ENCODE measurements at places on chromosomes 5 and 9.

- no peaks in the 10 kb centered on the region for H3K4me1 ChIP-seq
- no peak overlapping the region for H3K27ac ChIP-seq
- no peak for DNase-seq
- peaks cover 4% of the 10 kb centered on the region for H3K27me3 ChIP-seq
- no peaks in the 10 kb centered on the region for H3K36me3 ChIP-seq
These were observed 274.4 kb upstream of the CLINT1 start for GRCh38 chr5:158133369-158133768.

- no peak overlapping the region for H3K27ac ChIP-seq
- DNase-seq: no peak
- H3K4me1 ChIP-seq: peaks cover 11% of the 10 kb centered on the region
- H3K27me3 ChIP-seq: peaks cover 53% of the 10 kb centered on the region
- no peak overlapping the region for H3K4me3 ChIP-seq
- H3K36me3 ChIP-seq: peaks cover 2% of the 10 kb centered on the region
These were observed 1640.9 kb upstream of the C9orf72 start for GRCh38 chr9:29214154-29214689.

GRCh38 chr9:112665347-112665746, 52.6 kb downstream of the INIP start:
- DNase-seq: no peak
- H3K27me3 ChIP-seq: no peaks in the 10 kb centered on the region
- H3K4me1 ChIP-seq: no peaks in the 10 kb centered on the region
- no peak overlapping the region for H3K4me3 ChIP-seq

GRCh38 chr5:177373806-177374205, 10.4 kb upstream of the SLC34A1 start:
- peaks cover 44% of the 10 kb centered on the region for H3K4me1 ChIP-seq
- DNase-seq: no peak
- no peak overlapping the region for H3K4me3 ChIP-seq
- no peaks in the 10 kb centered on the region for H3K27me3 ChIP-seq

DNA sequence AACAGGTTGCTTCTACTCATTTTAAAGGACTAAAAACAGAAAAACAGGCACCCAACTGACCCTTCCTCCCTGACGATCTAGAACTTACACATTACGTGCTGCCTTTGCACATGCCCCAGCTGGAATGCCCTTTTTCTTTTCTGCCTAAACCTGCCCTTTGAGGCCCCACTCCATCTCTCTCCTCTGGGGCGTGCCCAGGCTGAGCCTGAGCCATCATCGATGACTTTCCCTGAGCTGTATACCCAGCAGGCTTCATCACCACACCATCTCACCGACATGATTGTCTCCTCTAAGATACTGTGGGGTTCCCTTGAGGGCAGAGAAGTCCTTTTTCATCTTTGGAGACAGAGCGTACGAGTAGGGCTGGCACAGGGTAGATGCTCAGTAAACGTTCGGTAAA, 24.1 kb upstream of the GABBR2 start:
- H3K4me3 ChIP-seq: no peak overlapping the region
- H3K4me1 ChIP-seq: peaks cover 3% of the 10 kb centered on the region
- no peak overlapping the region for H3K27ac ChIP-seq
- peaks cover 3% of the 10 kb centered on the region for H3K27me3 ChIP-seq
- H3K36me3 ChIP-seq: peaks cover 2% of the 10 kb centered on the region

GRCh38 chr5:95826949-95827891, 4.7 kb upstream of the GLRX start:
- H3K4me1 ChIP-seq: peaks cover 32% of the 10 kb centered on the region
- H3K27me3 ChIP-seq: no peaks in the 10 kb centered on the region
- no peak for DNase-seq
- no peaks in the 10 kb centered on the region for H3K36me3 ChIP-seq
- H3K4me3 ChIP-seq: no peak overlapping the region

- H3K4me1 ChIP-seq: no peaks in the 10 kb centered on the region
- H3K4me3 ChIP-seq: no peak overlapping the region
- no peak for DNase-seq
- H3K27ac ChIP-seq: no peak overlapping the region
These were observed 672.1 kb upstream of the RIOK2 start for GRCh38 chr5:97854871-97855762.

- H3K36me3 ChIP-seq: no peaks in the 10 kb centered on the region
- H3K4me3 ChIP-seq: no peak overlapping the region
- H3K27me3 ChIP-seq: no peaks in the 10 kb centered on the region
- H3K27ac ChIP-seq: no peak overlapping the region
- no peak for DNase-seq
These were observed 221.7 kb downstream of the ZNF608 start for GRCh38 chr5:124524552-124525232.

DNA sequence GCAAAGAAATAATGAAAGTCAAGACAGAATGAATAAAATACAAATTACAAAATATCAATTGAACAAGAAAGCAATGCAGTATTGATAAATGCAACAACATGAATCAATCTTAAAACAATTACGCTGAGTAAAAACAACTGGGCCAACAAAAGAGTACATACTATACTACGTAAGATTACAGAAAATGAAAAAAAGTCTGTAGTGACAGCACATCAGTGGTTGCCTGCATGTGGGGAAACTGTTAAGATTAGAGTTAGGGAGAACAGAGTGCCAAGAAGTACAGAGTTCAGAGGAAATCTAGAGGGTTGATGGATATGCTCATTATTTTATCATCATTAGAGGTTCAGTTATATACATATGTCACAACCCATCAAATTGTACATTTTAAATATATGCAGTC, 706.6 kb upstream of the ACO1 start:
- H3K27ac ChIP-seq: no peak overlapping the region
- DNase-seq: no peak

GRCh38 chr9:132241483-132241839, 79.6 kb downstream of the NTNG2 start:
- H3K4me3 ChIP-seq: peak overlapping the region; percentile 97
- no peak for DNase-seq
- H3K27ac ChIP-seq: peak overlapping the region; percentile 94
- no peaks in the 10 kb centered on the region for H3K36me3 ChIP-seq
- peaks cover 9% of the 10 kb centered on the region for H3K4me1 ChIP-seq

DNA sequence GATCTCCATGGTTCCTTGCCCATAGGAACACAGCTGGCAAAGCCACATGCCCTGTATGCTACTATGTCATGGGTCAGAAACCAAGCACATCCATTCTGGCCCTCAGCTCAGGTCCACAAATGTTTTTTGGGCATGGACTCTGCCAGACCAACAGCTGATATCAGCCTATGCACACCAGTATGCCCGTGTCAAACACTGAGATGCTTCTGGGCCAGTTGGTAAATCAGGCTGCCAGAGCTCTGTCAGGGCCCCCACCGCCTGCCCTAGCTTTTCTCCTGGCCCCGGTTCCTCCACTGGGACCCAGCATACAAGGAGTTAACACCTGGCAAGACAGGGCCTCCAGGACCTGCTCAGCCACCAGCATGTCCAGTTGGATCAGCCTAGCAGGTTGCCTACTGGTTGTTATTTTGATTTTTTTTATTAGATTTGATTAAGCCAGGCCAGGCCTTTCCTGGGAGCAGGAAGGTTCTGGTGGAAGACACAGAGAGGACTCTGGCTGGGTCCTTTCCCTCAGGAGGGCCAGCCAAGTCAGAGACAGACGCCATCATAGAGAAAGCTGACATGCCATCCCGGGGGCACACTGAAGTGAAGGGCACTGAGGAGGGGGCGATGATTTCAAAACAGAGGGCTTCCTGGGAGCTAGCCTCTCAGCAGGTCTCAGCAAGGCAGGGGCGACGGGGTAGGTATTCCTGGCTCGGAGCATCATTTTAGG, 65.8 kb downstream of the TSTD2 start:
- H3K27me3 ChIP-seq: peaks cover 9% of the 10 kb centered on the region
- DNase-seq: peak; percentile 22
- no peak overlapping the region for H3K4me3 ChIP-seq
- H3K4me1 ChIP-seq: no peaks in the 10 kb centered on the region

- H3K4me1 ChIP-seq: no peaks in the 10 kb centered on the region
- no peaks in the 10 kb centered on the region for H3K27me3 ChIP-seq
These were observed 103.9 kb downstream of the ST8SIA4 start for GRCh38 chr5:100799166-100799565.

DNA sequence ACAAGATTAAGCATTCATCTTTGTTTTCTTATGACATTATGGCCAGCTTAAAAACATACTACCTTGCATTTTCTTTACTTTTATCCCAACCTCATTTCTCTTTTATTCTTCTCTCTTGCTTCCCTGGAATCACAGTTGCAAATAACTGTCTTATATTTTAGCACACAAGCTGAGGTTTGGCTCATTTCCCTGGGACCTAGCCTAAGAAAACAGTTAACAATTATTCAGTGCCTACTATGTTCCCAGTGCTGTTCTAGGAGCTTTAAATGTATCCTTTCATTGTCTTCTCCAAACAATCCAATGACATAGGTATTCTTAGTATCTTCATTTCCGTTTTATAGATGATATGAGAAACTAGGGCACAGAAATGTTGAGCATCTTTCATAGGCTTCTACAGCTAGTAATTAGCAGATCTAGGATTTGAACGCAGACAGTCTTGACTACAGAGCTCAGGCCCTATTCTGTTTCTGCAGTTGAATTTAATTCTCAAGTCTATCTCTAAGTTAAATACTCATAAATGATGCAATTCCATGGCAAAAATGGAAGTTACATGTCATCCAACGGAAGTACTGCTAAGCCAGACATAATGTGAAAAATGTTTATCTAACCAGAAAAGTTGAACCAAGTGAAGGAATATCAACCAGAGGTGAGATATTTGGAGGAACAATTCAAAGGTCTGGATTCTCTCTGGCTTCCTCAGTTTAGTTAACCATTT, 52.3 kb upstream of the MTAP start:
- H3K36me3 ChIP-seq: no peaks in the 10 kb centered on the region
- H3K4me1 ChIP-seq: no peaks in the 10 kb centered on the region
- no peak overlapping the region for H3K27ac ChIP-seq
- peaks cover 85% of the 10 kb centered on the region for H3K27me3 ChIP-seq
- no peak for DNase-seq

DNA sequence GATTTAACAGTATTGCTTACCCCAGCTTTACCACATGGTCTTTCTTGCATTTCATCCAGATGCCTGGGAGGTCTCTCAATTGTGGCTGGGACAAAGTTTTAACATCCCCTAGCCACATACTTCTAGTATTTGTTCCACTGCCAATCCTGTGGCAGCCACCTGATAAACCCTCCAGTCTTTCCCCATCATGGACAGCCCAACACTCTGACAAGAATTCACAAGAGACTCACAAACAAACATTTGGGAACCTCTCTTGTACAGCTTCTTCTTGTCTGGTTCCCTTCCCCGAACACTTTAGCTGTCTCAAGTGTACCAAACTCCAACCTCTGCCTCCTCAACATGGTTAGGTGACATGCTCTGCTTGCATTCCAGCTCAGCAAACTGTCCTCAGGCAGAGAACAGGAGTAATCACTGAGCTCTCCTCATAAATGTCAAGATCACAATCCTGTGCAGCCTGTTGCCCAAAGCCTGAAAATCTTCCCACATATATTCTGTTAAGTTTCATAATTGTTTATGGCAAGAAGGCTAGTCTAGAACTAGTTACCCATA, 59.7 kb downstream of the STRBP start:
- no peaks in the 10 kb centered on the region for H3K4me1 ChIP-seq
- H3K27me3 ChIP-seq: no peaks in the 10 kb centered on the region
- no peaks in the 10 kb centered on the region for H3K36me3 ChIP-seq
- no peak overlapping the region for H3K27ac ChIP-seq
- H3K4me3 ChIP-seq: no peak overlapping the region
- no peak for DNase-seq

DNA sequence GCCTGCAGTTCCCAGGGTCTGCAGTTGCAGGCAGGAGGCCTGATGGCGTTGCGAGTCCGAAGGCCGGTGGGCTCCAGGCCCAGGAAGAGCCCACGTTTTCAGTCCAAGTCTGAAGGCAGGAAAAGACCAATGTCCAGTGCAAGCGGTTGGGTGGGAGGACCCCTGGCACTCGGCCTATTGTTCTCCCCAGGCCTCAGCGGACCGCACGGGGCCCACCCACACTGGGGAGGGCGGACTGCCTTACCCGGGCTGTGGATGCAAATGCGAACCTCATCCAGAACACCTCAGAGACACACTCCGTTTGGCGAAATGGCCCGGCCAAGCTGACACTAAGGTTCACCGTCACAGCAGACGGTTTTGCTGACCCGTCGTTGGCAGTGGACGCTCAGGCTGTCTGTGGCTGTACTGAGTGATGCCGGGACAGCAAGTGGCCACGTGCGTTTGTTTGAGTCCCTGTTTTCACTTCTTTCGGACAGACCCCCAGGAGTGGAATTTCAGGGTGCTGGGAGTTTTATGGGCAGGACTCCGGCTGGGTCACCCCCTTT, 10.2 kb upstream of the SEC16A start:
- no peaks in the 10 kb centered on the region for H3K4me1 ChIP-seq
- H3K36me3 ChIP-seq: peaks cover 3% of the 10 kb centered on the region
- no peak for DNase-seq
- no peak overlapping the region for H3K4me3 ChIP-seq

- H3K36me3 ChIP-seq: no peaks in the 10 kb centered on the region
- H3K27me3 ChIP-seq: no peaks in the 10 kb centered on the region
- no peak overlapping the region for H3K4me3 ChIP-seq
- no peak overlapping the region for H3K27ac ChIP-seq
- no peak for DNase-seq
- no peaks in the 10 kb centered on the region for H3K4me1 ChIP-seq
These were observed 15.9 kb upstream of the RPL26L1 start for GRCh38 chr5:172943283-172943841.

DNA sequence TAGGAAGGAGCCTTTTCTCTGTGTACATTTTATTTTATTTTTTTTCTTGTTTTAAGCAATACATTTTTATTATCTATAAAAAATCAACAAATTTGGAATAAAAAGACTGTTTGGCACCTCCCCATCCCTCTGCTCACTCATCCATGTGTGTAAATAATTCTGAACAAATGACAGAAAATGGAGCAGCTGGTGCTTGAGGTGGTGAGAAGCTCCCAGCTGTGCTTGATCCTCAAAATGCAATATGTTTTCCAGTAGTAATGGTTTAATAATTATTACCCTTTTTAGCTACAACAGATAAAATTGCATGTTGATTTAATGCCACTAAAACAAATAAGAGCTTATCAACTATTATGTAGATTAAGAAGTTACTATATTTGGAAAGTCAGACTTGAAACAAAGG, 132.5 kb downstream of the CDH18 start:
- no peak overlapping the region for H3K27ac ChIP-seq
- no peak for DNase-seq
- H3K4me1 ChIP-seq: no peaks in the 10 kb centered on the region
- no peak overlapping the region for H3K4me3 ChIP-seq
